ENCODE measurements at places on chromosomes 11 and 22. TPM values are rescaled to one million over a fixed set of nuclear protein-coding genes. Genes with fewer than 3 reads are reported as not detected.

GRCh38 chr11:35135222-35135621 lies 3.7 kb upstream of the CD44 start:
- no peak for DNase-seq

DNA sequence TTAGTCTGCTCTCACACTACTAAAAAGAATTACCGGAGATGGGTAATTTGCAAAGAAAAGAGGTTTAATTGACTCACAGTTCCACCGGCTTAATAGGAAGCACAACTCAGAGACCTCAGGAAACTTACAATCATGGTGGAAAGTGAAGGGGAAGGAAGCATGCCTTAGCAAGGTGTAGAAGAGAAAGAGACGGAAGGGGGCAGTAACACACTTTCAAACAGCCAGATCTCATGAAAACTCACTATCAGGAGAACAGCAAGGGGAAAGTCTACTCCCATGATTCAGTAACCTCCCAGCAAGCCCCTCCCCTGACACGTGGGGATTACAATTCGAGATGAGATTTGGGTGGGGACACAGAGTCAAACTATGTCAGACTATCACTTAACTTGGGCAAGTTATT lies 236.6 kb upstream of the ANO3 start:
- no peak for DNase-seq

Gene RCOR2
- 0.21 TPM for total RNA-seq

Gene CSRP3
- total RNA-seq, result not detected

Gene MDK
- 52.0 TPM for total RNA-seq

Gene IFITM10
- total RNA-seq, result 0.04 TPM

All from pulmonary artery endothelial cell (primary cell).